Lower lobe of right lung (tissue), 2 donors: ENCODE measurements at places on chromosomes 11 and 22. TPM values are rescaled to one million over a fixed set of nuclear protein-coding genes. Genes with fewer than 3 reads are reported as not detected.

The OR10G4 gene
- not detected for total RNA-seq

GRCh38 chr11:2209900-2210321 is 38.3 kb upstream of the TH start:
- DNase-seq: no peak
- peaks cover 4% of the 10 kb centered on the region for H3K27me3 ChIP-seq
- H3K4me1 ChIP-seq: no peaks in the 10 kb centered on the region
- no peak overlapping the region for H3K4me3 ChIP-seq
- H3K36me3 ChIP-seq: no peaks in the 10 kb centered on the region

- H3K27me3 ChIP-seq: no peaks in the 10 kb centered on the region
- DNase-seq: no peak
- peaks cover 26% of the 10 kb centered on the region for H3K36me3 ChIP-seq
- H3K4me1 ChIP-seq: peaks cover 42% of the 10 kb centered on the region
- H3K27ac ChIP-seq: no peak overlapping the region
- H3K4me3 ChIP-seq: no peak overlapping the region
These were observed 57.4 kb downstream of the LRP5 start for GRCh38 chr11:68369756-68370155.

DNA sequence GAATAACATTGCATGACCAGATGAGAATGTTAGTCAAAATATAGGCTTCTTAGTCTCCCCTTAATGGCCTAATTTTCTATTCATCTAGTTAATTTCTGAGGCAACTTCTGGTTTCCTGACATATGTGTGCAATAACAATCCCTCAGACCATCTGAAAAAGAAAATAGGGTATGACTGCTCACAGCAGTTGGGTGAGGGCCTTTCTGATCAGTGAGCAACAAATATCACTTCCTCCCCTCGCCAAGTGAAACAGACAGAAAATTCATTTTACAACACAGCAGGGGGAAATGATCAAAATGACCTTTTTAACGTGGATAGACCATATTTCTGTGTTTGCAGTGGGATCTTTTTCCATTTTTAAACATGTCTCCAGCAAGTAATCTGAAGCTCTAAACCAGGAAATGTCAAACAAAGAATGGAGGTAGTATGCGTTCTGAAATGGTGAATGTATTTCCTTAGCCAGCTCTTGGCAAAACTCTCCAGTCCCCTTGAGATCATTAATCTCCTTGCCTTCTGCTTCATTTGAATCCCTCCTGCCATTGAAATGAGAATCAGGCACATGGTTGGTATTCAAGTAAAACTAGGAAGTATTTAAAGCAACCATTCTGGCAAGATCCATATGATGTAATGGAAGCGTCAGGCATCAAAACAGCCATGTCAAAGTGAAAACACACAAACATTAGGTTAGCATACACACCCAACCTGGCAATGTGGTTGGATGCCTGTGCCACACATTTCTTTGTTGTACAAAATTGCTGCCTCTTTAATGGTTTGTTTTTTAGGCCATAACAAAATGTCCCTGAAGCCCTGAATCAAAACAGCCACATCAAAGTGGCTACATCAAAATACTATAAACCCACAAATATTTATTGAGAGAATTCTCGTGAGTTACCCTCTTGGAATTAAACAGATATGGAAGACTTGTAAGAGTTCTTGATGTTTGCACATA is 100.1 kb downstream of the SLC1A2 start:
- H3K4me3 ChIP-seq: no peak overlapping the region
- no peaks in the 10 kb centered on the region for H3K27me3 ChIP-seq
- DNase-seq: no peak
- H3K27ac ChIP-seq: no peak overlapping the region
- H3K36me3 ChIP-seq: no peaks in the 10 kb centered on the region

- DNase-seq: peak; percentile 41
- no peaks in the 10 kb centered on the region for H3K27me3 ChIP-seq
- H3K27ac ChIP-seq: no peak overlapping the region
- H3K4me3 ChIP-seq: no peak overlapping the region
- H3K36me3 ChIP-seq: peaks cover 7% of the 10 kb centered on the region
These were observed 3.3 kb upstream of the LRFN4 start for GRCh38 chr11:66853242-66854229.

The RFPL2 gene
- not detected for total RNA-seq

DNA sequence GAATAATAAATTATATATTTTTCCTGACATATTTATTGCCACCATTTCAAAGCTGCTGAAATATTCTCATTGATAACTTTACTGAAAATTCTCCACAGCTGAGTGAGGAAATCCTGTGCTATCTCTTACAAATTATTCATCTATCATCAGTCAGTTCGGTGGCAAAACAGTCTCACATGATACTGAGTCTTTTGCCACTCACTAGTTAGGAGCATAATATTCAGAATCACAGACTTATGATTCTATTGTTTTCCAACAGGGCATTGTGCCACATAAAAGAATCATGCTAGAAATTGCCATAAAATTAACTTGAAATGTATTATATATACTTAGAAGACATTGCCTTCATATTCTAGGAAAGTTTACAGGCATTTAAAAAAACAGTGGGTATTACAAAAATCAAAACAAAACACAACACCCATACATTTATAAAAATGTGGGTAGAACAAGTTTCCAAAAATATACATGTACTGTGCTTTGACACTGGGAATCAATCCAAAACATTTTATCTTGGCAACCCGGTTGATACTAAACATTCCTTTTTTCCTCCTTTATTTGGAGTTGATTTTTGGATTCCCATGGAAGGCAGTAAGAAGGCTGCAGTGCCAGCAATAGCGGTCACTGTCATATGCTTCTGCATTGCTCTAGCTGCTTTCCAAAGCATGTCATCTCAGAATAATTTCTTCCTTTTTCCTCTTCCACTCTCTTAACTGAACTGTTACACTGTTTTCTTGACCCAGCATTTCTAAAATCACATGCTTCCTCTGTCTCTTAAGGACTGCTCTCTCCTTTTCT is 42.5 kb downstream of the ATG16L2 start:
- H3K4me3 ChIP-seq: no peak overlapping the region
- DNase-seq: no peak
- peaks cover 3% of the 10 kb centered on the region for H3K36me3 ChIP-seq
- peaks cover 7% of the 10 kb centered on the region for H3K4me1 ChIP-seq
- no peaks in the 10 kb centered on the region for H3K27me3 ChIP-seq

- no peak overlapping the region for H3K4me3 ChIP-seq
- no peak overlapping the region for H3K27ac ChIP-seq
- no peaks in the 10 kb centered on the region for H3K36me3 ChIP-seq
- peak; percentile 43 for DNase-seq
These were observed 3.1 kb upstream of the IL17REL start for GRCh38 chr22:50015451-50016307.

GRCh38 chr11:121895919-121896318 is 220.1 kb downstream of the BLID start:
- DNase-seq: no peak
- H3K27ac ChIP-seq: no peak overlapping the region
- no peaks in the 10 kb centered on the region for H3K27me3 ChIP-seq

GRCh38 chr22:41939981-41940831 is 6.7 kb downstream of the CENPM start:
- no peaks in the 10 kb centered on the region for H3K27me3 ChIP-seq
- no peaks in the 10 kb centered on the region for H3K36me3 ChIP-seq
- H3K4me1 ChIP-seq: peaks cover 14% of the 10 kb centered on the region

DNA sequence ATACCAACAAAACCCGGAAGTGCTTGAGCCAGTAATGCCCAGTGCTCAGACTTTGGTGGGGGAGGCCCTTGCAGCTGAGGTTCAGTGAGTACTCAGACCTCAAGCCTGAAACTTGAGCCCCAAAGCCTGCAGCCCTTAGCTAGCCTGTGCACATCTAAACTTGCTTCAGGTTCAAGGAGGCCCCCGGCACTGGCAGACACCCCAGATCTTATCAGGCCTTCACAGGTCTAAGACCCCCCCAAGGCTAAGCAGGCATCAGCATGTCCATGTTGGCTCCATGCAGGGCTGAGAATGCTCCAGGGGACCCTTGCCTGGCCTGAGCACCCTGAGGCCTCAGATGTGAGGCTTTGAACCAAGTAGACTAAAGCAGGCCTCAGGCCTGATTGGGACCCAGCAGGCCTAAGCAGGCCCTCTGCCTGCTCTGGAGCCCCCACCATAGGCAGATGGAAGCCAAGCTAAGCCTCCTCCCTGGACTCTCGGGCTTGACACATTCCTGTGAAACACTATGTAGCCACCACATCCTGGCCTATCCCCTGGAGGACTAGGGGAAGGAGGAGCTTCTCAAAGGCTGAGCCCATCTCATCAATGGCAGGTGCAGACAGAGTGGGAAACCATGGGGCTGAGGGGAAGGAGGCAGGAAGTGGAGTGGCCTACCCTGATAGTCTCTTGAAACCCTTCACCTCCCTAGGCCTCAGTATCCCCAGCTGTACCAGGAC is 1.2 kb upstream of the CASTOR1 start:
- H3K27me3 ChIP-seq: no peaks in the 10 kb centered on the region
- peaks cover 47% of the 10 kb centered on the region for H3K4me1 ChIP-seq
- peak overlapping the region; percentile 96 for H3K4me3 ChIP-seq
- H3K27ac ChIP-seq: peak overlapping the region; percentile 95
- peaks cover 53% of the 10 kb centered on the region for H3K36me3 ChIP-seq

GRCh38 chr11:19087658-19088057 is 27.1 kb upstream of the MRGPRX2 start:
- DNase-seq: no peak
- H3K27ac ChIP-seq: no peak overlapping the region

- peaks cover 32% of the 10 kb centered on the region for H3K4me1 ChIP-seq
- DNase-seq: no peak
- H3K27me3 ChIP-seq: no peaks in the 10 kb centered on the region
- H3K27ac ChIP-seq: peak overlapping the region; percentile 49
These were observed 10.8 kb downstream of the PRR33 start for GRCh38 chr11:1880746-1881441.

GRCh38 chr11:132137981-132138313 is 767.5 kb downstream of the NTM start:
- H3K27me3 ChIP-seq: no peaks in the 10 kb centered on the region
- no peak overlapping the region for H3K4me3 ChIP-seq

- H3K27ac ChIP-seq: peak overlapping the region; percentile 74
- no peak overlapping the region for H3K4me3 ChIP-seq
- DNase-seq: no peak
- no peaks in the 10 kb centered on the region for H3K36me3 ChIP-seq
These were observed 66.1 kb upstream of the ARHGAP20 start for GRCh38 chr11:110778343-110778742.

GRCh38 chr22:50309601-50309991 is 2.1 kb upstream of the PLXNB2 start:
- no peak overlapping the region for H3K4me3 ChIP-seq
- peak overlapping the region; percentile 90 for H3K27ac ChIP-seq
- H3K4me1 ChIP-seq: peaks cover 56% of the 10 kb centered on the region
- no peaks in the 10 kb centered on the region for H3K27me3 ChIP-seq
- no peaks in the 10 kb centered on the region for H3K36me3 ChIP-seq

DNA sequence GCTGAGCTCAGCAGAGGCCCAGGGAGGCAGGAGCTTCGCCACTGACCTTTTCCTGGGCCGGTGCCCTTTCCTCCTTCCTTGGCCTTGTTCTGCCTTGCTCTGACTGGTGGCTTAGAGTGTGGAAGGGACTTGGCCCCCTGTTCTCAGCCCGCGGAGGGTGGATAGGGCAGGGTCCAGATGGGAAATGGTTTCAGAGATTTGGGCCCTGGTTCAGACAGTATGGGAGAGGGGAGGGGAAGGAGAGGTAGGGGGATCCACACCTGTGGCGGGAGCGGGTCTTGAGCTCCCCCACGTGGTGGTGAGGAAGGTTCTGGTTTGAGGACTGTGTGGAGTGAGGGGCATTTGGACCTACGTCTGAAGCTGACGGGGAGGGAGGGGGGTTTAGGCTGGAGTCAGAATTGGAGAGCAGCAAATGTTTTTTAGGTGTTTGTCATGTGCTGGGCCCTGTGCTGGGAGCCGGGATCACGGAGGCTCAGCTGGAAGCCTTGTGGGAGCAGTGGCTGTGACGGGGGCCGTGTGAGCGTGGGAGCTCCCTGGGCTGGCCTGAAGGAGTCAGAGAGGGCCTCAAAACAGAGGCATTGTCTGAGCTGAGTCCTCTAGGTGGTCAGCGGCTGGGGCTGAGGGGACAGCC is 27.2 kb downstream of the SHANK3 start:
- H3K4me1 ChIP-seq: peaks cover 46% of the 10 kb centered on the region
- peaks cover 15% of the 10 kb centered on the region for H3K36me3 ChIP-seq
- H3K4me3 ChIP-seq: no peak overlapping the region
- H3K27ac ChIP-seq: peak overlapping the region; percentile 18
